ENCODE measurements at places on chromosomes 11 and 22.
A peak's percentile ranks its signal among the peaks of the same experiment; 100 is the strongest.

DNA sequence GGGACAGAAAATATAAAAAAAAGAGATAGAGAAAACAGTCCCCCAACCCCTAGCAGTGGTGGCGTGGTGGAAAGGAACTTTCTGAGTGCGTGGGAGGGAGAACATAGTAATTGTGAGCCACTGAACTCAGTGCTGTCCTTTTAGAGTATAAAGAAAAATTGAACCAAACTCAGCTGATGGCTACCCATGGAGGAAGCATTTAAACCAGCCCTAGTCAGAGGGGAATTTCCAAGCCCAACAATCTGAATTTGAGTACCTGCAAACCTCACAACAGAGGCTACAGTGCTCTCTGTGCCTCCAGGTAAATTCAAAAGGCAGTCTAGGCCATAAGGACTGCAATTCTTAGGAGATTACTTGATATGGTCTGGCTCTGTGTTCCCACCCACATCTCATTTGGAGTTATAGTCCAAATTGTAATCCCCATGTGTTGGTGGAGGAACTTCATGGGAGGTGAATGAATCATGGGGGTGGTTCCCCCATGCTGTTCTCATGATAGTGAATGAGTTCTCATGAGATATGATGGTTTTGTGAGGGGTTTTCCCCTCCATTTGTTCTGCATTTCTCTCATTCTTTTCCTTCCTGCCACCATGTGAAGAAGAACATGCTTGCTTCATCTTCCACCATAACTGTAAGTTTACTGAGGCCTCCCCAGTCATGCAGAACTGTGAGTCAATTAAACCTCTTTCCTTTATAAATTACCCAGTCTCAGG lies 687.8 kb downstream of the FAM181B start:
- DNase-seq: no peak

DNA sequence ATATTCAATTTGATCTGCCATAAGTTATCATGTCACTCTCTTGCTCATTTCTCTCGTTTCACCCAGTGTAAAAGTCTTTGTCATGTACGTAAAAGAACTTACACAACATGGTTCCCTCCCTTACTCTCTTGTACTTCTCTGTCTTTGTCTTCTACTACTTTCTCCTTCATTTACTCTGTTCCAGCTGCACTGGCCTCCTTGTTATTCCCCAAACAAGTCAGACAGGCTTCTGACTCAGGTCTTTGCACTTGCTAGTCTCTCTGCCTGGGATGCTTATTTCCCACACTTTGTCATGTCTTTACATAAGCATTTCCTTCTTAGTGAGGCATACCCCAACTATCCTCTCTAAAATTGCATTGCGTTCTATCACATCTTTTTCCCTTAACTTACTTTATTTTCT lies 117.3 kb downstream of the CYP2R1 start:
- DNase-seq: no peak

- no peak for DNase-seq
Measured at GRCh38 chr11:96894587-96894986, 504.8 kb downstream of the JRKL start.

DNA sequence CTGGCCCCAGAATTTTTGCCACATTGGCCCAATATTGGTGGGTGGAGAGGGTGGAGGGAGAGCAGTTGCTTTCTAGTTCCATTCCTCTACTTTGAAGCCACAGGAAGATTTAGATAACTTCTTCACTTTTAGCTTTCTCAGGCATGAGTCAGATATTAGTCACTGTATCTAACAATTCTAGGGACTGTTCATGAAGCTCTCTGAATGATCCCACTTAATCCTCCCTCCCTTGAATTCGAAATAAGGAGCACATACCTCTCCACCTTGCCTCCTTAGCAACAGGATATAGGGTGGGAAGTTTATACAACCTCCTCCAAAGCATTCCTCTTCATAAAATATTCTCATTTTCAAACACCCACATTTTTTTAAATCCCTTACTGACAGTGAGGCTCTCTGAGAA lies 13.5 kb downstream of the FSHB start:
- DNase-seq: peak; percentile 82

GRCh38 chr11:83816572-83817187 lies 530.5 kb upstream of the CCDC90B start:
- DNase-seq: no peak

GRCh38 chr11:126514061-126514693 lies 158.7 kb downstream of the ST3GAL4 start:
- DNase-seq: no peak

Measured in SW 1271 (cell line).